Activated T-helper 17 cell treated with anti-CD3 and anti-CD28 coated beads, Interleukin-2, amount 50 U/mL, for 72 hours (primary cell): ENCODE measurements at places on chromosomes 3 and 15. TPM values are rescaled to one million over a fixed set of nuclear protein-coding genes. Genes with fewer than 3 reads are reported as not detected.

DNA sequence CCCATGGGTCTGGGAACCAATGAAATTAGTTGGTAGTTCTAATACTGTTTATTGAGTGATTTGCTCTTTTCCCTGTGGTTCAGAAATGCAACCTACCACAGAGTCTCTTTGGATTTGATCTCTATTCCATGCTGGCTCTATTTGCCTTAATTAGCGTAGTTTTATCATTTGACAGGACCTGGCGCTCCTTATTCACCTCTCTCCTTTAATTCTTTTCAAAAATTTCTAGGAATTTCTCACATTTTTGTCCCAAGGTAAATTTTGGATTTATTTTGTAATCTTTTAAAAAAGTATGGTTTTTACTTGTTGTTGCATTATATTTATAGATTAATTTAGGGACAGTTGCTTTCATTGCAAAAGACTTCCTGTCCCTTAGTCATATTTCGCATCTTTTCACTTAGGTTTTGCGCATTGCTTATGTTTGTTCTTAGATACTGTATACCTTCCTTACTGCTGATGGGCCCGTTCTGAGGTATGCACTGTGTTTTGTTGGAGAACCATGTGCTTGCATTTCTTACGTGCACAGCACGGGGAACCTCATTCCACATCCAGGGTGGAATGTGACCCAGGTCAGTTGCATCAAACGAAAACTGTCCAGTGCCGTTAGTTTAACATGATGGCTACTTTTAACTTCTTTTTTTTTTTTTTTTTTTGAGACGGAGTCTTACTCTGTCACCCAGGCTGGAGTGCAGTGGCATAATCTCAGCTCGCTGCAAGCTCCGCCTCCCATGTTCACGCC lies 27.0 kb downstream of the SENP5 start:
- ATAC-seq: no peak

- ATAC-seq: no peak
These were observed 8.4 kb upstream of the NR2C2 start for GRCh38 chr3:14938954-14939353.

MUC20 gene
- total RNA-seq: 14.4 TPM

- no peak for ATAC-seq
These were observed 143.2 kb upstream of the PRICKLE2 start for GRCh38 chr3:64368257-64369020.
